ENCODE measurements at places on chromosomes 1 and 21. TPM values are rescaled to one million over a fixed set of nuclear protein-coding genes. Genes with fewer than 3 reads are reported as not detected.

- peak; percentile 48 for DNase-seq
These were observed 37.1 kb downstream of the ARHGEF16 start for GRCh38 chr1:3491291-3492246.

GRCh38 chr1:77271852-77272580 lies 9.8 kb upstream of the AK5 start:
- DNase-seq = peak; percentile 80

GRCh38 chr1:228734881-228735801 lies at the start of gene RHOU:
TSS of gene RHOU (plus strand) at chr1:228735479. CDS start at chr1:228735743, 264 bp downstream.
- peak; percentile 40 for DNase-seq

GRCh38 chr1:204260601-204261197 lies 46.9 kb upstream of the GOLT1A start:
- no peak for DNase-seq

- DNase-seq = no peak
These were observed 101.5 kb upstream of the CSF3R start for GRCh38 chr1:36583980-36584782.

DNA sequence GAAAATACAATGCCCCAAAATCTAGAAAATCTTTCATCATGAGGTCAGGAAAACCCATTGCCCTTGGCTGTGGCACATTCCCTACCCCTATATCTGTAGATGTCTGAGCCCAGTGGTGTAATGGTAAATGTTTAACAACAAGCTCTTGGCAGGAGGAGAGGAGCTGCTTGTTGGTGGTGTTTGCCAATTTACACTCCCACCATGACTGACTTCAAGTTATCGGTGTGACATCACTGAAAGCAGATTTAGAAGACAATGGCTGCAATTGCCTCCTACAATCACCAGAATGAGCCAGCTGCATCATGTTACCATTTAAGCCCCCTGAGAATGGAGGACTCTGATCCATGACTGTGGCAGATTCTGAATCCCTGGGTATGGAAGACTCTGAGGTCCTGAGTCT lies 70.9 kb downstream of the SDC3 start:
- DNase-seq = no peak

DNA sequence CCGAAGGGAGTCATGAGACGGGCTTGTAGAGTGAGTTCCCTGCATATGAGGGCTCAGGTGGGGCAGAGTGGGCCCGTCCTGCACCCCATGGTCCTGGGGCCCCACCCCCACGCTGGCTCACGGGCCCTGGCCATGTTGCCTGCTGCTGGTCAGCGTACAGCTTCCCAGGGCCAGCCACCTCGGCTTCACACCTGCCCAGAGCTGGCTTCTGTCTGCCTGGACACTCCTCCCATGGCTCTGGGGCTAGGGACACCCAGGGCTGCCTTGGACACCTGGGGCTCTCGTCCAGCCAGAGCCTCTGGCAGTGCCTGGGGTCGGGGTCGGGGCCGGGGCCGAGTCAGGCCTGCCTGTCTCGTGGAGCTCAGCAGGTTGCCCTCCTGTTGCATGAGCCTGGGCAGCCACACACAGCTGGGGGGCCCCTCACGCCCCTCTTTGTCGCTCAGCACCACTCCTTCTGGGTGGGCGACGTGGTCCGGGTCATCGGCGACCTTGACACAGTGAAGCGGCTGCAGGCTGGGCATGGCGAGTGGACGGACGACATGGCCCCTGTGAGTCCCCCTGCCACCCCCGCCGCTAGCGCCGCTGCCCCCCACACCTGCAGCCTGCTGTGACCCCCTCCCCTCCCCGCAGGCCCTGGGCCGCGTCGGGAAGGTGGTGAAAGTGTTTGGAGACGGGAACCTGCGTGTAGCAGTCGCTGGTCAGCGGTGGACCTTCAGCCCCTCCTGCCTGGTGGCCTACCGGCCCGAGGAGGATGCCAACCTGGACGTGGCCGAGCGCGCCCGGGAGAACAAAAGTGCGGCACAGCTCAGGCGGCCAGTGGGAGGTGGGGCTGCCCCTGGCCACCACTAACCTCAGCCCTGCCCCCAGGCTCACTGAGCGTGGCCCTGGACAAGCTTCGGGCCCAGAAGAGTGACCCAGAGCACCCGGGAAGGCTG lies 5.5 kb upstream of the MMP23B start:
- DNase-seq = no peak

DNA sequence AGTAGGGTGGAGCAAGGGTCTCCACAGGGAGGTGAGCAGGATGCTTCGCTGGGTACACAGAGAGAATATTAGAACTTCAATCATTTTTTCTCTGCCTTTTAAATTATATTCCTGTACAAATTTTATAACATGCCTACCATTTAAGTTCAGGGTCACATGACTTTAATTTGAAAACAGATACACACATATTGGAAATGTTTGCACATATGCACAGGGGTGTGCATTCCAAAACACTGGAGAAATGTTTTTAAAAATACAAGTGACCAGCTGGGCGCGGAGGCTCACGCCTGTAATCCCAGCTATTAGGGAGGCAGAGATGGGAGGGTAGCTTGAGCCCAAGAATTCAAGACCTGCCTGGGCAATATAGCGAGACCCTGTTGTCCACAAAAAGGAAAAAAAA lies 39.7 kb downstream of the NIPAL3 start:
- DNase-seq = no peak

DNA sequence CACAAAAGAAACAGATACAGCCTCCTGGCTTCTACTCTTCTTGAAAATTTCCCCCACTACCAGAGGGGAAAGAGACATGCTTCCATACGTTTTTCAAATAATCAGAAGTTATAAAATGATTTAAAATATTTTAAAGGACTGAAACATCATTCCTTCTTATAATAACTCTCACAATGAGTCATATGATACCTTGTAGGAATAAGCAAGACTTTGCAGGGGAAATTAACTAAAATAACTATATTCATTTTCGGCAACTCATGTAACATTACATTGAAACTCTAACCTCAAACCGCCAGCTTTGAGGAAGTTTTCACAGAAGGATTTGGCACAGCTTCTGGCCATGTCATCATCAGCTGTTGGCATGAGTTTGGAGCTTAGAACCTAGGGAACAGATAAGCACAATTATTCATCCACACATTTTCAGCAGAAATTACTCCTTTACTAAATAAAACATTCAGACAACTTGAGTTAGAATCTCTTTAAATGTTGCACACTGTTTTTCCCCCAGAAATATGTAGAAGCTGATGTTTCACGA lies 85.9 kb downstream of the USP24 start:
- peak; percentile 51 for DNase-seq

DNA sequence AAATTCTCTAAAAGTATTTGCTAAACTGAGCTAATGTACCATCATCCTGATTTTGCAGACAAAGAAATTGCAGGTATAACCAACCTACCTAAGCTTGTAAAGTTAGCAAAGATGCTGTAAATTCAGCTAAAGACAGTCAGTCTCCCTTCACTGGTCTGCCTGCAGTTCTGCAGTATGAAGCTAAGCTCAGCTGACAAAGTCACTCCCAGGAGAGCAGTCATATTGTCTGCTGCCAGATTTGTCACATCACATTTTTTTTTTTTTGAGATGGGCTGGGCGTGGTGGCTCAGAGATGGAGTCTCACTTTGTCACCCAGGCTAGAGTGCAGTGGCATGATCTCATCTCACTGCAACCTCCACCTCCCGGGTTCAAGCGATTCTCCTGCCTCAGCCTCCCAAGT lies 8.9 kb upstream of the CMPK1 start:
- DNase-seq = no peak

- DNase-seq = no peak
These were observed 23.6 kb upstream of the SLC19A2 start for GRCh38 chr1:169509354-169509753.

Gene HHIPL2
- not detected for total RNA-seq

Gene UBXN10
- not detected for total RNA-seq

Gene WDR64
- not detected for total RNA-seq

Gene CLDN14
- 0.26 TPM for total RNA-seq

Gene SCP2
- total RNA-seq = 100 TPM

Gene TAGLN2
- total RNA-seq = 136 TPM

Gene SLAMF9
- not detected for total RNA-seq

Gene TSPEAR
- 0.13 TPM for total RNA-seq

Gene PRELP
- total RNA-seq = not detected

Gene GSTM5
- not detected for total RNA-seq
